Activated CD4-positive, alpha-beta T cell treated with anti-CD3 and anti-CD28 coated beads for 1 hour (primary cell): ENCODE measurements at places on chromosomes 1 and 21.

GRCh38 chr1:156815307-156815826, 1.3 kb downstream of the SH2D2A start:
- DNase-seq: no peak

GRCh38 chr1:28259934-28260802, 850 bp downstream of the SESN2 start:
- DNase-seq: no peak

DNA sequence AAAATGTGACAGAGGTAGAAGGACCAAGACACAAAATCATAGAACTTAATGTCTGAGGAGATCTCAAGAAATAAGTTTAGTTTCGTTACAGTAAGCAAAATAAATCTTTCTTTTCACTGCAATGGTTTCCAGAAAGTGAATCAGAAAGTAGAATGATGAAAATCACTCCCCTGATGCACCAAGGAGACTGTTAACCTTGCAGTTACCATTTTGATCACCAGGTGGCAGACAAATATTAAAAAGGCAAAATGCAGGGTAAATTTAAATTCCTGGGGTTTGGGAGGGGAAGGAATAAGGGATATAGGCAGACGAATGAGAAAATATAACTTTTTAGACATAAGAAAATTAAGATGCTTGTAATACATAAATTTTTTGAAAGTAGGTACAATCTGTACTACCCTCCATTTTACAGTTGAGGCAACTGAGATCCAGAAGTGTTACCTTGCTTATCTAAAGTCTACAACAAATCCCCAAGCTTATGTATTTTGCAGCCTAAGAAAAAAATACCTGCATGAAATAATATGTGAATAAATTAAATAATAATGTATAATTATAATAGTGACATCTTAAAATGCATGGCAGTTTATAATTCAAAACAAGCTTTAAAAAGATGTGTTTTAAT, 253.2 kb downstream of the CRB1 start:
- no peak for DNase-seq

GRCh38 chr1:204070895-204071294, 2.0 kb upstream of the SOX13 start:
- DNase-seq: no peak

- DNase-seq: no peak
These were observed 58.1 kb upstream of the CCDC190 start for GRCh38 chr1:162919034-162919433.

GRCh38 chr1:186104459-186104858, 270.6 kb downstream of the TPR start:
- no peak for DNase-seq
